Type B pancreatic cell (in vitro differentiated cells): ENCODE measurements at places on chromosomes 4 and X. TPM values are rescaled to one million over a fixed set of nuclear protein-coding genes. Genes with fewer than 3 reads are reported as not detected.

BEND2 gene
- total RNA-seq = not detected in 2 replicates

XAGE3 gene
- total RNA-seq = not detected in 2 replicates

FRG2 gene
- total RNA-seq = not detected in 2 replicates

TAF7L gene
- 0.21 TPM in 1 of 2 replicates, not detected in the other for total RNA-seq

CCNI gene
- total RNA-seq = 220 and 270 TPM in 2 replicates

LRP2BP gene
- total RNA-seq = 0.74 and 1.0 TPM in 2 replicates

PDCL2 gene
- total RNA-seq = not detected in 2 replicates

GIMD1 gene
- total RNA-seq = not detected in 2 replicates

FRMPD3 gene
- 1.9 and 2.6 TPM in 2 replicates for total RNA-seq

PRRG1 gene
- total RNA-seq = 6.3 and 8.2 TPM in 2 replicates

PAGE5 gene
- total RNA-seq = not detected in 2 replicates

EDA gene
- total RNA-seq = 3.9 and 4.4 TPM in 2 replicates

IL3RA gene
- total RNA-seq = not detected in 2 replicates

ZFP92 gene
- 0.26 and 0.41 TPM in 2 replicates for total RNA-seq

GUCY1A1 gene
- total RNA-seq = 6.2 and 8.6 TPM in 2 replicates

DNA sequence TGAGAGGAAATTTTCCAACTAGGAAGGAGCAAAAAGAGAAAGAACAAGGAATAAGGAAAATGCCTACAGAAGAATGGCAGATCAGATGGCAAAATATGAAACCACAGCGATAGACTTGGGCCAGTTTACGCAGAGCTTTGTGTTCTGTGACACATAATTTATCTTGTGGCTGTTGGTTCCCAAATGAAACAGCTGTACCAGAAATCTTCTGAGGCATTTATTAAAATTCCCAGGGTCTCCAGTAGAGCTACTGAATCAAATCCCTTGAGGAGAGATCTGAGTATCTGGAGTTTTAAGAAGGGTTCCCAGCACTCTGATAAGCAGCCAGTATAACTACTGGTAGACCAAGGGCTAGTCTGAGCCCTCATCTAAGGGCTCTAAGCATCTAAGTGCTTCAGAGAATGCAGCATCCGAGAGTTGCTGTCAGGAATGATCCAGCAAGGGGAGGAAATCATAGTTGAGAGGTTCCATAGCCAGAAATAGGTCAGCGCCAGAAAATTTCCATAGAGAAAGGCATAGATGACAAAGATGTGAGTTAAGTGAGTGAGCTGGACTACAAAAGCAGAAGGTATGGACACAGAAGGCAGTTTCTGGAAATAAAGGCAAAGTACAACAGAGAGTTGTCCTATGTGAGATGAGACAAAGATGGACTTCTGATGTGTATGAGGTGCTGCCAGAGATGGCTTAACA is 46.3 kb upstream of the FAM241A start:
- no peaks in the 10 kb centered on the region for H3K4me1 ChIP-seq
- H3K27ac ChIP-seq = no peak overlapping the region
- no peak overlapping the region for H3K4me3 ChIP-seq
- H3K36me3 ChIP-seq = no peaks in the 10 kb centered on the region
- peaks cover 16% of the 10 kb centered on the region for H3K27me3 ChIP-seq

DNA sequence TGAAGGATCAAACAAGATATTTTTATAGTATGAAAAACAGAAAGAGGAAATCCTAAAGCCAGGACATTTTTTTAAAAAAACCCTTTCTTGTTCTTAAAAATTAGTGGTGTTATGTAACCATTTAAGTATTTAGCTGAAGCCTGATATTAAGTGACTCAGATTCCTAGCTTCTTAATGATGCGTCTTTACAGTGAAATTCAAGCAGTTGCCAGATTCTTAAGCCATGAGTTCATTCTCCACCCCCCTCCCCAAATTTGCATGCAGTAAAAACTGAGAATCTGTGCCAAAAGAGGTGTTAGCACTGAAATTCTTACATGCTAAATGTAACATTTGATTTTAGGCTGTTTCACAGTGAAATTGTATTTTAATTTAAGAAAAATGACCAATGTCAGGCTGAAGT is 180.8 kb downstream of the RAPGEF2 start:
- H3K36me3 ChIP-seq = peaks cover 9% of the 10 kb centered on the region
- no peak overlapping the region for H3K4me3 ChIP-seq
- H3K27ac ChIP-seq = no peak overlapping the region
- H3K4me1 ChIP-seq = peaks cover 20% of the 10 kb centered on the region

- H3K4me3 ChIP-seq = no peak overlapping the region
- H3K36me3 ChIP-seq = no peaks in the 10 kb centered on the region
- H3K27me3 ChIP-seq = peaks cover 4% of the 10 kb centered on the region
- peaks cover 4% of the 10 kb centered on the region for H3K4me1 ChIP-seq
- no peak overlapping the region for H3K27ac ChIP-seq
- no peak for DNase-seq
Observed at GRCh38 chr4:112938461-112939058, 110.9 kb upstream of the ANK2 start.

- H3K27me3 ChIP-seq = peaks cover 23% of the 10 kb centered on the region
- DNase-seq = no peak
- H3K4me1 ChIP-seq = peaks cover 4% of the 10 kb centered on the region
- no peaks in the 10 kb centered on the region for H3K36me3 ChIP-seq
Observed at GRCh38 chr4:175997291-175997690, 68.3 kb upstream of the WDR17 start.

DNA sequence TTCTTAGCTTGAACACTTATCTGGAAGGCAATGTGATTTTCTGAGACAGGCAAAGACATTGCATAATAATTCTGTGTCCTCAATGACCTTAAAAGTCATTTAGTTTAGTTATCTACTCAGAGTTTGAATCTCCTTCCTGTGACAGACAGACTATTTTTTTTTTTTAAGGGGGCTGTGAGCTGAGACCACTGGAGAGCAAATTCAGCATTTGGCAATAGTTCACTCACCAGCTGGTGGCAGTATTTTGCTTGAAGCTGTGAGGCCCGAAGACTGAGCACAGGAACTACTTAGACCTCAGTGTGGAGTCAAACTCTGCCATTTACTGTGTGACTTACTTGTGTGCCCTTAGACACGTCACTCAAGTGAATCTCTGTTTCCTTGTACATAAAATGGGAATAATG is 22.9 kb upstream of the CPE start:
- no peak overlapping the region for H3K4me3 ChIP-seq
- H3K4me1 ChIP-seq = peaks cover 12% of the 10 kb centered on the region
- H3K27ac ChIP-seq = no peak overlapping the region
- H3K36me3 ChIP-seq = no peaks in the 10 kb centered on the region
- H3K27me3 ChIP-seq = no peaks in the 10 kb centered on the region

- DNase-seq = no peak
- no peaks in the 10 kb centered on the region for H3K36me3 ChIP-seq
- H3K4me3 ChIP-seq = no peak overlapping the region
- H3K4me1 ChIP-seq = no peaks in the 10 kb centered on the region
- H3K27ac ChIP-seq = no peak overlapping the region
Observed at GRCh38 chr4:170697845-170698244, 608.1 kb upstream of the AADAT start.

DNA sequence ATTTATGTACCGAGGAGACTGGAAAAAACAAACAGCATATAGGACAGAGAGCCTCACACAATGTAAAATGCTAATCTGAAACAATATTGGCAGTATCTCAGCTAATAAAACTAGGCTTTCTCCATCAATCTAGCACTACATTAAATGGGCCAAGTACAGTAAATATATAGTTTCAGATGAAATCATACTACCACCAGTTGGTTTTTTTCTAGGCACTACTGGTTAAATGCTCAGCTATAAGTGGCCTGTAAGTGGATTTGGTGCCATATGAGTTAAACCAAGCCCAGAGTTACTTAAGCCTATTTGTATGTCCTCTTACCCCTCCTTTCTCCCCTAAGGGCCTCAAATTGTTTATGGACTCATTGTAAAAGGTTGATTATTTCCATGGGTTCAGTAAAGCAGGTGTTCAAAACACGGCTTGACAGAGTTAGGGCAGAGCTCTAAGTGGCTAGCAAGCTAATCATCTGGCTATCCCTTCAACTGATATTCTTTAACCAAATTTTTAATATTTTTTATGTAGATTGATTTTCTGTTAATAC is 57.5 kb downstream of the FAM13A start:
- no peak overlapping the region for H3K4me3 ChIP-seq
- H3K27ac ChIP-seq = no peak overlapping the region
- DNase-seq = no peak
- peaks cover 13% of the 10 kb centered on the region for H3K36me3 ChIP-seq
- H3K27me3 ChIP-seq = no peaks in the 10 kb centered on the region

DNA sequence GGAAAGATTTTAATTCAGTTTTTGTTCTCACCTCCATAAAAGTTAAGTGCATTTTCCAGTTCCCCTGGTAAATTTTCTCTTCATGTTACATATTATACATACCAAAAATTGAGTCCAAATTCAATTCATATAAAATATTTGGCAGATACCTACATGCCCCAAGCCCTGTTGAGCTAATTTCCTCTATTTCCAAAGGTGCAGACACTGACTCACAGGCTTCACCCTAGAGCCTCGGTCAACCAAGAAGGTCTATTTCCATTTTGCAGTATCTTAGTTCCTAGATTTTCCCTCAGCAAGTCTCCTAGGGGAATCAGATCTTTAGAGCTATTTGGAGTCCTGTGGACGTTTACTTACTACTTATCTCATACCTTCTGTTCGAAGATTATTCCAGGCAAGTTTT is 174.4 kb downstream of the TSPAN5 start:
- H3K27me3 ChIP-seq = no peaks in the 10 kb centered on the region
- peaks cover 4% of the 10 kb centered on the region for H3K4me1 ChIP-seq
- H3K27ac ChIP-seq = no peak overlapping the region
- H3K36me3 ChIP-seq = no peaks in the 10 kb centered on the region

- no peaks in the 10 kb centered on the region for H3K4me1 ChIP-seq
- no peaks in the 10 kb centered on the region for H3K27me3 ChIP-seq
- DNase-seq = no peak
- H3K27ac ChIP-seq = no peak overlapping the region
- H3K36me3 ChIP-seq = peaks cover 31% of the 10 kb centered on the region
- no peak overlapping the region for H3K4me3 ChIP-seq
Observed at GRCh38 chr4:17846266-17846665, 35.5 kb downstream of the NCAPG start.

DNA sequence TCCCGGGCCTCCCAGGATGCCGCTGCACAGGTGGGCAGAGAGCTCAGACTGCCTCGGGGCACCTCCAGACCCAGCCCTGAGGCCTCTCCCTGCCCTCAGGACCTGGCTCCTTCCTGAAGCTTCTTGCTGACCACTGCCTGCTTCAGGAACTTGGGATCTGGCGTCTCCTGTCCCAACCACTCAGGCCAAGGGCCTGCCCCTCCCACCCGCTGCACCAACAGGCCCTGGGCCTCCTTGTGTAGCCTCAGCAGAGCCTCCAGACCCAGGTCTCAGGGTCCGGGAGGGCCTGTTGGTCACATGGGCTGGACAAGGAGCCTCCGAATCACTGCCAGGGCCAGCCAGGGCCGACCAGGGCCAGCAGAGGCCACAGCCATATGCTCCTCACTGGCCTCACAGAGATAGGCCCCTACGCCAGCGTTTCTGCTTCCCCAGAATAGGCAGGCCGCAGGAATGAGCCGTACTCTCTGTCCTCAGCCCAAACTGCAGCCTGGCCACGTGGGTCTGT is 2.8 kb downstream of the MXD4 start:
- DNase-seq = no peak
- no peak overlapping the region for H3K27ac ChIP-seq
- H3K36me3 ChIP-seq = peaks cover 5% of the 10 kb centered on the region
- H3K4me1 ChIP-seq = peaks cover 6% of the 10 kb centered on the region
- H3K27me3 ChIP-seq = no peaks in the 10 kb centered on the region

- H3K36me3 ChIP-seq = no peaks in the 10 kb centered on the region
- no peak overlapping the region for H3K27ac ChIP-seq
- H3K27me3 ChIP-seq = no peaks in the 10 kb centered on the region
- DNase-seq = no peak
- H3K4me1 ChIP-seq = no peaks in the 10 kb centered on the region
Observed at GRCh38 chrX:73561801-73562200, 1.2 kb upstream of the CHIC1 start.

GRCh38 chr4:26252349-26253025 is 68.3 kb upstream of the RBPJ start:
- peaks cover 19% of the 10 kb centered on the region for H3K4me1 ChIP-seq
- no peaks in the 10 kb centered on the region for H3K27me3 ChIP-seq
- H3K36me3 ChIP-seq = no peaks in the 10 kb centered on the region
- H3K4me3 ChIP-seq = no peak overlapping the region
- H3K27ac ChIP-seq = peak overlapping the region; percentile 67

DNA sequence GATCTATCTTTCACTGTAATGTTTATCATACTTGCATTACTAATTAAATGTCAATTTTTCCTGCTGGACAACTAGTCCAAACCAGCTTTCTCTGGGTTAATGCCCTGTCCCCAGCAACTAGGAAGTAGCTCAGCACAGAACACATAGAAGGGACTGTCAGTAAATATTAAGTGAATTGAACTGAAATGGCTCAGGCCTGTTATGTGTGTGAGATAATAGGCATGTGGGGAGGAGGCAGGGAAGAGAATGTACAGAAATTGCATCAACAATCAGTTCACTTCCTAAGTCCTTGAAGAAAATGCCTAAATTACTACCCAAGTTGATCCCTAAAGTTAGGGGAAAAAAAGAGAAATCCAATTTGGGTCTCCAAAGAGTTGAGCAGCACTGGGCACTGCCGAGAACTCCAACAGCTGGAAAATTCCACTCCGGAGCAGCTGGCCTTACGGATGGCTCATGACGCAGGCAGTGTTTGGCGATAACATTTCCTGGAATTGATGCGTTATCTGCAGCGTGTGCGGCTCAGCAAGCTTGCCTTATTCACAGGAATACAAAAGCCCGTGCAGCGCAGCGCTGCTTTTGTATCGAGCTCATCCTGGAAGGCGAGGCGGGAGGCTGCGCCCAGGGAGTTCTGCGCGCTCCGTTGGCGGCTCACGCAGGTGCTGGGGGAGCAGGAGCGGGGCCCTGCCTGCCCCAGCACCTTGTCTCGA is 297.3 kb upstream of the LCORL start:
- H3K27ac ChIP-seq = no peak overlapping the region
- DNase-seq = no peak
- H3K36me3 ChIP-seq = no peaks in the 10 kb centered on the region
- peaks cover 5% of the 10 kb centered on the region for H3K27me3 ChIP-seq
- H3K4me3 ChIP-seq = no peak overlapping the region

- H3K4me1 ChIP-seq = peaks cover 24% of the 10 kb centered on the region
- peaks cover 19% of the 10 kb centered on the region for H3K27me3 ChIP-seq
- H3K4me3 ChIP-seq = no peak overlapping the region
- DNase-seq = no peak
Observed at GRCh38 chr4:187183826-187184225, 460.2 kb upstream of the FAT1 start.
